ENCODE measurements at places on chromosomes 1 and 21. TPM values are rescaled to one million over a fixed set of nuclear protein-coding genes. Genes with fewer than 3 reads are reported as not detected.

- DNase-seq: no peak
- H3K4me1 ChIP-seq: no peaks in the 10 kb centered on the region
- no peaks in the 10 kb centered on the region for H3K36me3 ChIP-seq
- no peak overlapping the region for H3K4me3 ChIP-seq
Measured at GRCh38 chr1:161983725-161984124, 39.9 kb downstream of the OLFML2B start.

DNA sequence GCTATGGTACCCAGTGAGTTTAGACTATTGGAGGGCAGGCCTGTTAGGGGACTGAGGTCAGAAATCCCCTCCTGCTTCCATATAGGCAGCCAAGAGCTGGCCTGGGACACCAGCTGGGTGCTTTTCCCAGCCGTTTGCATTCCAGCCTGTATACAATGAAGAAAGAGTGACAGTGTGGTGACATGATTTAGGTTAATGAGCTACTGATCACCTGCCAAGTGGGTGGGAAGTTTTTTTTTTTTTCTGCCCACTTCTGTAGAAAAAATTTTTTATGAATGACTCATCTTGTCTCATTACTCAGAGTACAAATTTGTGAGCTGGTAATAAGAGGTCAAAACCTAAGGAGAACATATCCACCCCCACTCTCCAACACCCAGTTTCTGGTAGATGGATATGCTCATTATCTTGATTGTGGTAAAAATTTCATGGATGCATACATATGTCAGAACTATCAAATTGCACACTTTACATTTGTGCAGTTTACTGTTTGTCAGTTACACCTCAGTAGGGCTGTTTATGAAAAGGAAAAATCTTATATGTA lies 16.4 kb upstream of the CGN start:
- H3K4me1 ChIP-seq: no peaks in the 10 kb centered on the region
- no peak overlapping the region for H3K27ac ChIP-seq
- H3K27me3 ChIP-seq: peaks cover under 1% of the 10 kb centered on the region
- H3K4me3 ChIP-seq: no peak overlapping the region

- H3K4me3 ChIP-seq: no peak overlapping the region
- H3K4me1 ChIP-seq: peaks cover 6% of the 10 kb centered on the region
Measured at GRCh38 chr1:179151908-179152682, 70.2 kb downstream of the TOR3A start.

DNA sequence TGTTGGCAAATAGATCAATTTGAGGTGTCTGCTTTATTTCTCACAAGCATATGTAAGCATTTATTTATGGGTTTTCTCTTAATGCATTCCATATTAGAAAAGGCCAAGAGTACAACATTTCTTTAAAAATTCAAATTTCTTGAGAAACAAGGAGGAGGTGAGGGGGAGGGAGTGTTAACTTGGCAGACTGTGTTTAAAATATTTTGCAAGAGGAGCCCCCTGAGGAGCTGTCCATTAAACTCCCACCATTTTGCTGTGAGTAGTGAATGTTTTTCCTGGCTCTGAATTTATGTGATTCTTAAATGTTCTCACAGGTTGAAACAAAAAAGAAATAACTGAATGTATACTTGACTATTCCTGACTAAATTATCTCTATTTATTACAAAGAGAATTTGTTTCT lies 363.8 kb downstream of the PTPRC start:
- H3K36me3 ChIP-seq: no peaks in the 10 kb centered on the region
- H3K27ac ChIP-seq: no peak overlapping the region
- H3K27me3 ChIP-seq: no peaks in the 10 kb centered on the region
- no peak for DNase-seq

- H3K4me3 ChIP-seq: no peak overlapping the region
- peak; percentile 81 for DNase-seq
- H3K36me3 ChIP-seq: peaks cover 8% of the 10 kb centered on the region
- peaks cover 64% of the 10 kb centered on the region for H3K4me1 ChIP-seq
- H3K27ac ChIP-seq: peak overlapping the region; percentile 98
- H3K27me3 ChIP-seq: no peaks in the 10 kb centered on the region
Measured at GRCh38 chr1:26282401-26282918, 2.6 kb downstream of the SH3BGRL3 start.

DNA sequence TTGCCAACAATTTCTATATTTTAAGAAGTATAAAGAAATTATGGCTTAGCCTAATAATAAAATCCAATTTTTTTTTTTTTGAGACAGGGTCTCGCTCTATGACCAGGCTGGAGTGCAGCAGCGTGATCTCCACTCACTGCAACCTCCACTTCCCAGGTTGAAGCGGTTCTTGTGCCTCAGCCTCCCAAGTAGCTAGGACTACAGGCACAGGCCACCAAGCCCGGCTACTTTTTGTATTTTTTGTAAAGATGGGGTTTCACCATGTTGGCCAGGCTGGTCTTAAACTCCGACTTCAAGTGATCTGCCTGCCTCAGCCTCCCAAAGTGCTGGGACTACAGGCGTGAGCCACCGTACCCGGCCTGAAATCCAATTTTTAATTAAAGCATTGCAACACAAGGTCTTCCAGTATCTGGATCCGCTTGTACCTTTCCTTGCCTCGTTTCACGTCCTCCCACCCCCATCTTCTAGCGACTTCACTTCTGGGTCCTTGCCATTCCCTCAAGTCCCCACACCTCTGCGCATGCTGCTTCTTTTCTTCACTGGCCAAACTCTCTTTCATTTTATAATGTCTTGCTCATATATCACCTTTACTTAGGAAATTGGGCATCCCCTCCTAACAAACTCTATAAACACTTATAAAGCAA lies 2.3 kb downstream of the FUBP1 start:
- DNase-seq: no peak
- H3K36me3 ChIP-seq: peaks cover 26% of the 10 kb centered on the region
- H3K4me1 ChIP-seq: peaks cover 80% of the 10 kb centered on the region
- peak overlapping the region; percentile 99 for H3K27ac ChIP-seq

- no peak overlapping the region for H3K4me3 ChIP-seq
- H3K36me3 ChIP-seq: no peaks in the 10 kb centered on the region
- H3K27me3 ChIP-seq: no peaks in the 10 kb centered on the region
- no peak for DNase-seq
- no peak overlapping the region for H3K27ac ChIP-seq
Measured at GRCh38 chr1:231016234-231016633, 23.8 kb downstream of the FAM89A start.

- H3K4me3 ChIP-seq: no peak overlapping the region
- H3K27ac ChIP-seq: peak overlapping the region; percentile 76
- no peaks in the 10 kb centered on the region for H3K36me3 ChIP-seq
- H3K27me3 ChIP-seq: no peaks in the 10 kb centered on the region
Measured at GRCh38 chr1:48245106-48245505, 22.6 kb downstream of the SLC5A9 start.

DNA sequence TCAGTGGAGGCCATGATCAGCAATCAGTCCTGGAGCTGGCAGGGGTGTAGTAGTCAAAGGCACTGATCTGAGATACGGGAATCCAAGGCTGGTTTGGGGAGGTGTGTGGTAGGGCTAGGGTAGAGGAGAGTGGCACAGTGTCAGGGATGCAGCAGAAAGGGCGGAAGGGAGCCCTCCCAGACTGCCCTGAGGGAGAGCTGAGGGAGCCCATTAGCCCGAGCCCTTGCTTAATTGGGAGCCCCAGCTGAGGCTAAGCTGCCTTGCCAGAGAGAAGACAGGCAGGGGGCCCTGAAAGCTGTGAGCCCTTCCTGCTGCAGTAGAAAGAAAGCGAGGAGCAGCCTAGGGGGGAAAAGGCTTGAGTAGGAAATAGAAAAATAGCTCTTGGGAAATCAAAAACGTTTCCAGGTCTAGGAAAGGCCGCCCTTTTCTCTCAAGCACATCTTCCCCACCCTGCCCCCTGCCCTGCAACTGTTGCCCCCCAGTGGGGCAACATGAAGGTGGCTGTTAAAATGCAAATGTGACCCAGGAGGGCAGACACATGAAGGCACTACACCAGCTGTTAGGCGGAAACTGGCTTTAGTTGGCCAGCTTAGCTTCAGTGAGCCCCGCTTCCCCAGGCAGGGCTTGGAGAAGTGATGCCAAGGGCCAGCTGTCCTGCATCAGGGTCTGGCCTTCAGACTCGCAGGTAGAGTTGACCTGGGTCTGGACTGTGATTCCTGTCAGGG lies 106.2 kb downstream of the UCK2 start:
- no peaks in the 10 kb centered on the region for H3K36me3 ChIP-seq
- DNase-seq: no peak
- no peak overlapping the region for H3K4me3 ChIP-seq
- no peaks in the 10 kb centered on the region for H3K4me1 ChIP-seq

- peak overlapping the region; percentile 81 for H3K4me3 ChIP-seq
- peak overlapping the region; percentile 100 for H3K27ac ChIP-seq
- DNase-seq: peak; percentile 94
- H3K4me1 ChIP-seq: peaks cover 43% of the 10 kb centered on the region
- no peaks in the 10 kb centered on the region for H3K27me3 ChIP-seq
- no peaks in the 10 kb centered on the region for H3K36me3 ChIP-seq
Measured at GRCh38 chr1:155206891-155207805, 549 bp downstream of the THBS3 start.

GRCh38 chr21:44425307-44425894 lies 29.9 kb upstream of the LRRC3 start:
- peaks cover 52% of the 10 kb centered on the region for H3K36me3 ChIP-seq
- peaks cover 7% of the 10 kb centered on the region for H3K4me1 ChIP-seq
- peak overlapping the region; percentile 79 for H3K27ac ChIP-seq
- H3K27me3 ChIP-seq: peaks cover 6% of the 10 kb centered on the region
- no peak overlapping the region for H3K4me3 ChIP-seq

- no peaks in the 10 kb centered on the region for H3K27me3 ChIP-seq
- H3K4me1 ChIP-seq: no peaks in the 10 kb centered on the region
- peak; percentile 82 for DNase-seq
- no peaks in the 10 kb centered on the region for H3K36me3 ChIP-seq
- peak overlapping the region; percentile 72 for H3K27ac ChIP-seq
Measured at GRCh38 chr1:24727501-24728216, 17.6 kb upstream of the CLIC4 start.

GRCh38 chr1:89974696-89975470 lies 20.0 kb upstream of the ZNF326 start:
- no peak overlapping the region for H3K4me3 ChIP-seq
- no peaks in the 10 kb centered on the region for H3K36me3 ChIP-seq
- H3K27me3 ChIP-seq: no peaks in the 10 kb centered on the region
- no peak for DNase-seq
- H3K4me1 ChIP-seq: no peaks in the 10 kb centered on the region
- H3K27ac ChIP-seq: no peak overlapping the region

DNA sequence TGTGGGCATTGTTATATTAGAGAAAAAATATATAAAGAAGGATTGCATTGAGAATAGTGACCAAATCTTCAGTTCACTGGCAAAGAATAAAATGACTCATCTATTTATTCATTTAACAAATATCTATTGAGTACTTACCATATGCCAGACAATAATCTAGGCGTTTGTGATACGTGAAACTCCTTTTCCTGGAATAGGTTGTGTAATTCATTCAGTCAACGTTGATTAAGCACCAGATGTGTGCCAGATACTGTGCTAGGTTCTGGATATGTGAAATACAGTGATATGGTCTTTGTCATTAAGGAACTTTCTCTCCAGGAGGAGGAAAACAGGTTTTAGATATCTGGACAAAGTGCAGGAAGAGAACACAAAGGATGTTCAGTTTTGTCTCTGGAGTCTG lies 344.5 kb downstream of the RWDD3 start:
- H3K4me3 ChIP-seq: no peak overlapping the region
- H3K4me1 ChIP-seq: no peaks in the 10 kb centered on the region
- H3K27me3 ChIP-seq: no peaks in the 10 kb centered on the region
- H3K36me3 ChIP-seq: no peaks in the 10 kb centered on the region

- H3K36me3 ChIP-seq: no peaks in the 10 kb centered on the region
- H3K27me3 ChIP-seq: no peaks in the 10 kb centered on the region
- H3K4me1 ChIP-seq: no peaks in the 10 kb centered on the region
Measured at GRCh38 chr1:200258447-200259375, 151.1 kb downstream of the ZNF281 start.

GRCh38 chr1:220368352-220369265 lies 96.4 kb upstream of the RAB3GAP2 start:
- DNase-seq: no peak
- H3K27me3 ChIP-seq: no peaks in the 10 kb centered on the region
- no peak overlapping the region for H3K4me3 ChIP-seq
- no peaks in the 10 kb centered on the region for H3K4me1 ChIP-seq

- no peaks in the 10 kb centered on the region for H3K36me3 ChIP-seq
- H3K4me3 ChIP-seq: no peak overlapping the region
- no peak overlapping the region for H3K27ac ChIP-seq
- H3K27me3 ChIP-seq: peaks cover 7% of the 10 kb centered on the region
Measured at GRCh38 chr1:110118636-110119396, 6.6 kb downstream of the UBL4B start.

DNA sequence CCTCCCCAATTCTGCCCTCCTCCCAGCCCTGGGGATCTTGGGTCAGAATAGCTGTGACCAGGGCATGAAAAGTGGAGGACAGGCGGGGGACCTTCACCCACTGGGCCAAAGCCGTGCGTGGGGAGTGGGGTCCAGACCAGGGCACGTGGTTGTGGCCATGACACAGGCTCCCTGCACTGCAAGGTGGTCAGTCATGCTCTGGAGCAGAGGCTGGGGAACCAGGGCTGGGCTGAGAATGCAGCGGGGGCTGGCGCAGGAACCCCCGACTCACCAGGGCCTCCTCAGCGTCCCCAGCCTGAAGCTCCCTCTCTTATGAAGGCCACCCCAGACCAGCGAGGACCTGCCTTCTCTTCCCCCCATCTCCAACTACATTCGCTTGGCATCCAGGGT lies 2.7 kb downstream of the DVL1 start:
- DNase-seq: no peak
- H3K4me3 ChIP-seq: no peak overlapping the region
- no peaks in the 10 kb centered on the region for H3K36me3 ChIP-seq
- H3K4me1 ChIP-seq: peaks cover 44% of the 10 kb centered on the region

DNA sequence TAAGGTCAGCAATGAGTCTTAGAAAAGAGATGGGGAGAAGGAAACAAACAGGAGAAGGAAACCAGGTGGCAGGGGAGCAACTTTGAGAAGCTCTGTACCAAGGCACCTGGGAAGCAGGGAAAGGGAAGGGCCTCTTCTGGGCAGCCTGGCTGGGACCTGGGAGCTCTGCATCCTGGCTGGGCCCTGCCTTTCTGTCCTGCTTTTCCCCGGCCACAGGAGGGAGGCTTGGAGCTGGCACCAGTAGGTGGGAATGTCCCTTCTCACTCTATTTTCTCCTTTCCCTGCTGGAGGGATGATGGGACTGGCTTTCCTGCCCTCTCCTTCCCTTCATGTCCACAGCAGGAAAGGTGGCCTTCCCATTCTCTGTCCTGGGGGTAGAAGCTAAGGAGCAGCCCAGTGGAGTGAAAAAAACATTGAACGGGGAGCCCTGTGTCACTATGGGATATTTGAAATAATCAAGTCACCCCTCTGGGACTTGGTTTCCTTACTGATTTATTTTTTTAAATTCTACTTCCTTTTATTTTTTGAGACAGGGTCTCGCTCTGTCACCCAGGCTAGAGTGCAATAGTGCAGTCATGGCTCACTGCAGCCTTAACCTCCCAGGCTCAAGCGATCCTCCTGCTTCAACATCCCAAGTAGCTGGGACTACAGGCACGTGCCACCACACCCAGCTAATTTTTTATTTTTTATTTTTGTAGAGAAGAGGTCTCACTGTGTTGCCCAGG lies 5.1 kb upstream of the NES start:
- no peak overlapping the region for H3K27ac ChIP-seq
- no peaks in the 10 kb centered on the region for H3K36me3 ChIP-seq
- H3K4me3 ChIP-seq: no peak overlapping the region
- DNase-seq: no peak

GRCh38 chr1:7325254-7325653 lies 445.8 kb upstream of the VAMP3 start:
- no peak for DNase-seq
- H3K27me3 ChIP-seq: no peaks in the 10 kb centered on the region
- no peak overlapping the region for H3K4me3 ChIP-seq
- H3K4me1 ChIP-seq: no peaks in the 10 kb centered on the region

Gene AMY1C
- total RNA-seq: not detected

Gene PKLR
- 0.22 TPM for total RNA-seq

Gene RIMS3
- 1.6 TPM for total RNA-seq

Gene PLEKHN1
- total RNA-seq: 1.3 TPM

Gene DAB1
- 0.23 TPM for total RNA-seq

Gene HPCAL4
- total RNA-seq: 0.60 TPM

Gene FMO1
- total RNA-seq: not detected

All from spleen (tissue), 13 donors.